ENCODE measurements at places on chromosomes 2 and 18.

DNA sequence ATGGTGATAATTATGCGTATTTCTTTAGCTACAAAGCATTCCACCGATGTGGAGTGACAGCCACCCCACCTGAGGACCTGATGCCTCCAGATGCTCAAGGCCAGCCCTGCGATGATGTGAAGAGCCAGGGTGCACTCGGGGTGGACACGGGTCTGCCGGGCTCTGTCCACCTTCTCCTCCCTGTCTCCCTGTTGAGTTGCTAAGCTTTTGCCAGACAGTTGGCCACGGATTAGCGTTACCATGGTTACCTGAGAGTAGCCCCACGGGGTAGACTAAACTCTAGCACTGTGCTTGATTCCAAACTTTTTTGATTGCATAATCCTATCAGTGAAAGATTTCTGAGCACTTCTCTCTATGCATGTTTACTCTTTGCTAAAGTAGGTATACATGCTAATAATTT is 86.2 kb downstream of the SMIM21 start:
- DNase-seq = no peak

DNA sequence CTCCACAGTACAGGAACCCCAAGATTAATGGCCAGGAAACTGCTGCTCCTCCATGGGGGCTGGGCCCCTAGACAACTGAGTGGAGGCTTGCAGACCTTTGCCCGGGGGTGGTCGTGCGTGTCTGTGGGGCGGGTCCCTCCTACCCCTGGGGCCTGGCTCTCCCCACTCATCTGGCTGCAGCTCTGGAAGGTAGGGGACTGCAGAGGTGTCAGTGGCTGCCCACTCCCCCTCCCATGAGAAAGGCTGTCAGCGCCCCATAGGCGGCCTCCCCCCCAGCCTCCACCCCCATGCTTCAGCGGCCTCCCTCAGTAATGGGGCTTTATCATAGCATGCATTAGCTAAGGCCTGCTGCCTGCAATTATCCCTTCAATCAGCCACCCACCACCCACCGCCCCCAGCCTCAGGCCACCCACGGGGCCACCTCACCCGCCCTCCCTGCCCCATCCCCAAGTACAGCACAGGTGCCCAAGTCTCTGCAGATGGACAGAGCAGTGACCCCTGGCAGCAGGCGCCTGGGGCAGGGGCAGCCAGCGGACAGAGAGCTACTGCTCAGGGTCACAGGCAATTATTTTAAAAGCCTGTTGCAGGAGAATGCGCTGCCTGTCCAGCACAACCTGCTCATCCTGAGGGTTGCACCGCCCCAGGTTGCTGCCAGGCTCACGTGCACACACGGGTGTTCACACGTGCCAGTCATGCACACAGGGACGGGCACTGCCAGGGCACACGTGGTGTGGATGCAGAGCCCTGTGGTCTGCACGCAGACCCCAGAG is 9.1 kb upstream of the ECEL1 start:
- DNase-seq = no peak

DNA sequence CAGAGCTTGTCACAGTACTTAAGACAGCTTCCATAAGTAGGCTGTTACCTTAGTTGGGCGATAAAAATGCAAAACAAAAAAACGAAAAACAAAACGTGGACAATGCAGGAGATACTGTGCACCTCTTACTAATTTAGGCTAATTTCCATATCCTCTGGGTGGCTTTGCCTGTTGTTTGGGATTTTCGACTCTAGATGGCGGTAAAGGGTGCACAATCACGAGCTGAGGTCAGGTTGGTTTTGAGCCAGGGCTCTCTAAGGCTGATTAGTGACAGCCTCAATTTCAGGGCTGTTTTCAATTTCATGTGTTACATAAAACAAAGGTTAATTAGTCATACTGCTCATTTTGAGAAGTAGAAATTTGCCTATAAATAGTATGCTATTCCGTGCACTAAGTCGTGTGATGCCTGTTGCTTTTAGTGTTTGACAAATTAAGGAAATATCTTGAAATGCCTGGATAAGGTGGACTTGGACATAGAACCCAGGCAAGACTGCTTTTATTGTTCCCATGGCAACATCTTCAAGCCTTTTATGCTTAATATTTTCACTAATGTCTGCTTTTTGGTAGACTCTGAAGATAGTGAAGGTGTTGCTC is 493.1 kb downstream of the SOCS6 start:
- no peak for DNase-seq

DNA sequence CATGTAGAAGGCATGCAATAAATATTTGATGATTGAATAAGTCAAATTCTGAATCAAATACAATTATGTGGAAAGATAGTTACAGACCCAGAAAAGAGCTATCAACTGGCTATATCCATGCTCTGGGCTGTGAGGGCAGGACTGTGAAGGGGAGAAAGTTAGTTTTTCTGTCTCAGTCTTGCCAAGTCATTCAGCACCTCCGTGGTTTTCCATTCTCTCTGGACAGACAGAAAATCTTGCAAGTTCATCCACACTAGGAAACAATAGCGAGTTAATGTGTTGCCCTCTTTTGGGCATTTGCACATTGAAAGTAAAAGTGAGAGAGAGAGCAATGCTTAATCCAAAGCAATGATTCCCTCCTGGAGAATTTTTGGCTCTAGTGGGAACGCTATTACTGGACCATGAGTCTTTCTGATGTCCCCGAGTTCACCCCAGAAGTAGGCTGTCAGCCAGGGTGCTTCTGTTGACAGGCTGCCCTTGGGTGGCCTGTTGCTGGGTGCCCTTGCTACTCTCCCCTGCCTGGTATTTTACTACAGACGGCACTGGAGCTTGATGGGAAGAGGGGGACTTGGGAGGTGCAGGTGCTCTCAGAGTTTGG is 238.3 kb downstream of the LOXHD1 start:
- DNase-seq = no peak

DNA sequence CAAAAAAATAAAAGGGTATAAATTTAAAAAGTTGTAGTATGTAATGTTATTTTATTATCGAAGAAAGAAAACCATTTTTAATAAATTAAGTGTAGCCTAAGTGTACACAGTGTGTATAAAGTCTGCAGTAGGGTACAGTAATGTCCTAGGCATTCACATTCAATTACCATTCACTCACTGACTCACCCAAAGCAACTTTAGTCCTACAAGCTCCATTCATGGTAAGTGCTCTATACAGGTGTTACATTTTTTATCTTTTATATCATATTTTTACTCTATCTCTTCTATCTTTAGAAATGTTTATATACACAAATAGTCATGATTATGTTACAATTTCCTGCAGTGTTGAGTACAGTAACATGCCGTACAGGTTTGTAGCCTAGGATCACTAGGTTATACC is 59.5 kb downstream of the RABL2A start:
- DNase-seq = no peak

DNA sequence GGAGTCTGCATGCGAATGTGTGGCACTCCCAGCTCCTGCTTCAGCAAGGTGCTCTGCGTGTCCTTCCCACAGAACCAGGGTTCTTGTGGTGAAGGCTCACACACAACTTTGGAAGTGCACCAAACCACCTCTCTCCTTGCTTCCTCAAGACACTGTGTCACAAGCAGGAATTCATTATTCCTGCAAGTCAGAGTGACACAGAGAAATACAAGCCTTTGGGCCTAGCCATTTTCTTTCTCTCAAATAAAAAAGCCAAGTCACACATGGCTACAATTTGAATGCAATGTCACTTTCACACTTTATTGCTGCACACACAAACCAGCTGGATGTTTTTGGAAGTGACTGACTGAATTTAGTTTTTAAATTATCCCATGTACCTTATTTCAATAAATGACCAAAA is 30.1 kb upstream of the THOC1 start:
- no peak for DNase-seq

- DNase-seq = no peak
Observed at GRCh38 chr18:1499265-1499664, 594.6 kb downstream of the ADCYAP1 start.

DNA sequence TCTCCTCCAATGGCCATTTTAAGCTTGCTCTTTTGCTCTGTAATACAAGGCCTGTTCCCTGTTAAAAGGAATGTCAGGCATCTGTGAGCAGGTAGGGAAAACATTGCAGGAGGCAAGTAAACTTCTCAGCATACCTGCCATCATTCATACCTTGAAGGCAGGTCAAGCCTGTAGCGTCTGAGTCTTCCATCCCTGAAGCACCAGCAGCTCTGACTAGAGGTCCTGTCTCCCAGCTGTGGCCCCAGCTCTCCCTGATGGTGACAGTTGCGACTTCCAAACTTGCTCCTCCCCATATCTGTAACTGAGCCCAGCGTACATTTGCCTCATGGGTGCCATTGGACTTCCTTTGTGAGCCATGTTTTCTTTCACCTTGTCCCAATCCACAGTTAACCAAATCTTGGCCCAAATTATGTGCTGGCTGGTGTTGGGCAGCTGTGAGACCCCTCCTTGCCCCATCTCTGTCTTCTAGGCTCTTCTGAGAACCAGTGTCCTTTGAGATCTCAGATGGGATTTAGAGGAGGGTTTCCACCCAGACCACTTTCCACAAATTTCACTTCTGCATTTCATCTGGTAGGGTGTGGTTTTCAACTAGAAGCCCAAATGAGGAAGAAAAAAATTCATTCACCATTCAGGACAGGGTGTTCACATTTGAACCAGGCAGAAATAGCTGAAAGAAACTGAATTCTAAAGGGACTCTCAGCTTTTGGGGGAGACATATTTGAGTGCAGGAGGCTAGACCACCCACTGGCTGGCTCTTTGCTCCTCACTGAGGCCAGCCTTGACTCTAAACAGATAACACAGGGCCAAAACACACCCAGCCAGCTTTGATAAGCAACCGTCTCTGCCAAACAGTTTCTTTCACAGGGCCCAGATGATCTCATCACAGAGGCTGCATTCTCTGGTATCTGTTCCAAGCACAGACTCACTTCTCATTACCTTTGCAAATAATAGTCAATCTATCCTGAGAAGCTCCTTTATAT is 66.4 kb upstream of the MSH2 start:
- no peak for DNase-seq

- no peak for DNase-seq
Observed at GRCh38 chr18:21269349-21269748, 27.3 kb downstream of the GREB1L start.

GRCh38 chr18:41146301-41146700 is 808.7 kb upstream of the PIK3C3 start:
- no peak for DNase-seq

DNA sequence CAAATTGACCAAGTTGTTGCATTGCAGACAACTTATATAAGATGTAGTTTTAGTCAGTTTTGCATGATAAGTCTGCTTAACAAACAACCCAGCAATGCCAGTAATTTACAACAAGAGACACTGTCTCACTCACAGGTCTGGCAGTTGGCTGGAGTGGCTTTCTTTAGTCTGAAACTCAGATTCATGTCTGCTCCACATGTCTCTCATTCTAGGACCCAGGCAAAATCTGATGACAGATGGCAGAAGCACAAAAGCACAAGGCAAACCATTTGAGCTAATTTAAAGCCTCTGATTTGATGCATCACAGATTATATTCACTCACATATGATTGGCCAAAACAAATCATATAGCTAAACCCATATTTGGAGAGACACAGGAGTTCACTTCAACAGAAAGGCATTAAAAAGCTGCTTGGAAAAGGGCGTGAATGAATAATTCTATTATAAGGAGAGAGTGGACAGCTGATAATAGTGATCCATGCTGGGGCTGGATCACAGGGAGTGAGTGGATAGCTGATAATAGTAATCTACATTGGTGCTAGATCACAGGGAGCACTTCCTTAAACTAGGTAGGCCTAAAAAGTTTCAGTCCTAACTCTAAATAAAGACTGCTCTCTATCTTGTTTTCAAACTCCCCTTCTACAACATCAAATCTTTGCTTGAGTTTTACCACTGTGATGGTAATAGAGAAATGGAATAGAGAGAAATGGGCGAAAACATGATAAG is 593.2 kb upstream of the ZNF804A start:
- no peak for DNase-seq

- no peak for DNase-seq
Observed at GRCh38 chr2:158740127-158740526, 55.0 kb upstream of the DAPL1 start.

- no peak for DNase-seq
Observed at GRCh38 chr18:2538844-2539243, 32.5 kb downstream of the METTL4 start.

DNA sequence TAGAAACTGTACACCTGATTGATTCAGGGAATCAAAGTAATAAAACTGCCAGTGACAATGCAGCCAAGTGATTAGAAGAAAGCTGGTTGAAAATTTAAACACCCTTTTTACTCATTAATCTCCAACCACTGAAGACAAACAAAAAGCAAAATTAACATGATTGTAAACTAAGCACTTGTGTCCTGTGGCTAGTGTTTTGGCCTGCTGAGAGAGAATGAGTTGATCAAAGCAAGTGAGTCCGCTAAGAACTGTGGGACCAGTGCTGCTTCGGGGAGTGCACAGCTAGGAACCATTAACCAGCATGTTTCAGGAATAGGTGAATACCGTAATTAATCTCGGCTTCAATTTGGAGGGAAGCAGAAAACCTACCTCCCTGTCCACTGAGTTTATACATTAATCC is 13.6 kb upstream of the PAPOLG start:
- DNase-seq = no peak

DNA sequence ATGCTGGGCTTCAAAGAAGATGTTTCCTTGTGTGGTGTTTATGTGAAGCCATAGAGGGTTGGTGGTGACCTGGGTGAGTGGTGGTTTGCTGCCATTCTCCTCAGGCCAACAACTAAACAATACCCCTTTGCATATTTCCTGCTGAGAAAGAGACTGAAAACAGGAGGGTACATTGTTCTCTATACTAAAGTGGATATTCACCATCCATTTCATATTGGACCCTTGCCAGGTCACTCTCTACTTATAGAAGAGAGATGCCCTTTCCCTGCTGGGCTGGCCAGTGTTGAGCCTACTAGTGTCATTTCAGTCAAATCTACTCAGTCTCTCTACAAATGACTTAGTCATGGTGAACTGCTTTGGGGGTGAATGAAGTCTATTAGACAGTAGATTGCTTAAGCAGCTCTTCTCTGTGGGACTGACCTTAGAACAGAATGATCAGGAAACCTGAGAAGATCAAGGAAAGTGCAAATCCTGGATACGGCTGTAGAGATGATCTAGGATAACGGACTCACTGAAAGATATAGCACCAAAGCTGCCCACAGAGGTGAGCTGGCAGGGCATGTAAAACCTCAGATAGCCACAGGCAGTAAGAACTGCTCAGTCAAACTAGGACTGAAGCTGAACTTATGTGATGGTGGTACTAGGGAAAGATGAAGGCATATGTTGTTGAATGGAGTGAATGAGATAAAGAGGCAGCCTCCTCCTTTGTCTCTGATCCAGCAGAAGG is 154.9 kb downstream of the MYO3B start:
- no peak for DNase-seq

Measured in dorsolateral prefrontal cortex (tissue), 122 donors.